ENCODE measurements at places on chromosomes 3 and 15. TPM values are rescaled to one million over a fixed set of nuclear protein-coding genes. Genes with fewer than 3 reads are reported as not detected.

DNA sequence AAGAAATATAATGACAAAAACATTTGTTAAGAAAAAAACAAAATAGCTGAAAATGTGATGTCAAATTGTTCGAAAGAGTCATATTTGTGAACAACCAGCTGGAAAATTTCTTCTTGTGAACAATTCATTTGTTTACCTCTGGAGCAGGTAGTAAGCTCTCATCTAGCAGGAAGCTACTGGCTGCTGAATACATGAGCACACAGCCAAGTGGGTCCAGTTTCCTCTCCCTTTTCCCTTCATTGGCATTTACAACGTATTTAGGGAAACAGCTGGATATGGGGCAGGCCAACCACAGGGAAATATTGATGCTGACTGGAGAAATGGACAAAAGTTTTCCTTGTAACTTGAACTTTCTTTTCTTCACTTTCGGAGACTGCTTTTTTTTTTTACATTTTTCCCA lies 1354.7 kb upstream of the EPHA6 start:
- no peak for DNase-seq

- no peak for DNase-seq
Measured at GRCh38 chr3:125142420-125142778, 70.1 kb downstream of the SLC12A8 start.

DNA sequence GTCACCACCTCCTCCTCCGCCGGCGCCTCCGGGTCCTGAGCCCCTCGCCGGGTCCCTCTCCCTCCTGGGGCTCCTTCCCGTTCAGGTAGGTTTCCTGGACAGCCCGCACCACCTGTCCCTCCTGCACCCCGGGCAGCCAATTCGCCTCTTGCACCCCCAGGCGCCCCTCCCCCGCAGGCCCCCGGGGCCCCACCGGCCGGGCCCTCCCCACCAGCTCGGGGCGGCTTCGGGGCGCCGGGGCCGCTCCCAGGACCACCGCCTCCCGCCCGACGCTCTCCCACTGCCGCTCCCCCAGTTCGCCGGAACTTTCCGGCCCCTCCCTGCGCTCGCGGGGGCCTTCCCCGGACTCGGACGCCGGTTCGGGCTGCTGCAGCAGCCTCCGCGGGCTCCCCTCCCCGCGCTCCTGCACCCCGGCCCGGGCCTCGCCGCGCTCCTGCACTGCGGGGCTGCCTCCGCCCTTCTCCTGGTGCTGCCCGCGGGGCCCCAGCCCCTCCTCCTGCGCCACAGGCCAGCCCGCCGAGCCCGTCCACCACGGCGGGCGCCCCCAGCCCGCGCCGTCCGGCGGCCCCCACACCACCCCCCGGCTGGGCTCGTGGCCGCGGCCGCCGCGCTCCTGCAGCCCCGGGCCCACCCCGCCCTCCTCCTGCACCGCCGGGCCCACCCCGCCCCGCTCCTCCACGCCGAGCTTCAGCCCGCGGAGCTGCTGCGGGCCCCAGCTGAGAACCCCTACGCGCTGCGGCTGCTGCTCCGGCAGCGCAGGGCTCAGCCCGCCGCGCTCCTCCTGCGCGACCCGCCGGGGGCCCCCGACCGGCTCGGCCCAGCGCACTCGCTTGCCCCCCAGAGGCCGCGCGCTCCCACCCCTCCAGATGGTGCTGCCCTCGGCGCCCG lies 587 bp upstream of the TNK2 start:
- no peak for DNase-seq

DNA sequence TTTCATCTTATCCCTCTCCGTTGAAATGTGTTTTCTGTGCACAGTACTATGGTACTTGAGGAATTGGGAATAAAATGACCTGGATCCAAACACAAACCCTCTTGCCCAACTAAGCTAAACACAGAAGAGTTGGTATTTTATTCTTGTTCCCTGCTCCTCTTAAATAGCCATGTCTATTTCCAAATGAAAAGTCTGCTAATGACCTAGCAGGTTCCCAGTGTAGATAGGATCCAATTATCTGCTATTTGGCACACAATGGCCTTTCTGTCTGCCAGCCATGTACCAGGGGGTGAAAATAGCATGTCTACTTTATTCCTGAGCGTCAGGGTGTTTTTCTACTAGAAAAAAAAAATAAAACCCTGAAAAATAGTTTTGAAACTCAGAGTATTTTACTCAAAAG lies 657.0 kb upstream of the NAALADL2 start:
- DNase-seq = no peak

DNA sequence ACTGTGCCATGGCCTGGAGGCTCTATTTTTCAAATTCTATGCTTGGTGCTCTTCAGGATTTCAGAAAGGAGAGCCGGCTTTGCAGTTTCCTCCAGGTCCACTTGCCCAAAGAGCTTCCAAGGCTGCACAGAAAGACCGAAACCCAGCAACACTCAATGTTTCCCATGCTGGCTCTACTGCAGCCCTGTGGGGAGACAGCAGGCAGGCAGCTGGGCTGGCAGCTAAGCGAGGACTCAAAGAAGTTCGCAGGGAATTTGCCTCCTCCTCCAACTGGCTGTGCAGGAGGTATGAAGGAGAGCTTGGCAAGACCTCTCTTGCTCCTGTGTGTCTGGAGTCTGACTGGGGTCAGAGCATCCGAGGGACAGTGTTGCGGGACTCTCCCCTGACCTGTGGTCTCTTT lies 17.4 kb upstream of the ITGA11 start:
- DNase-seq = no peak

DNA sequence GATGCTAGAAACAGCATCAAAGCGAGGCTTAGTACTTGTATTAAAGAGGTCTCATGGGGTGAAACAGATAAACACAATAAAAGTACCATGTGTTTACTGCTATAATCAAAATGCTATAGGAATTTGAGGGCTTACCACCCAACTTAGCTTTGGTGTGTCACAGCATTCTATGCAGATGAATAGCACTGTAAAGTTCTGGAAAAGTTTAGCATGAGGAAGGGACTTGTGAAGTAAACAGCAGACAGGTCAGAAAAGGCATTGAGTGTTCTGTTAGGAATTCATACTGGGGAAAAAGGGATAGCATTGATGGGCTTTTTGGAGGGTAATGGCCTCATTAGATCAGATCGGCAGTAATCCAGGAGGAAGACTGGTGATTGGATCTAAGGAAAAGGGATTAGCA lies 505.3 kb downstream of the NLGN1 start:
- DNase-seq = no peak

GRCh38 chr3:177777699-177778098 lies 580.4 kb upstream of the TBL1XR1 start:
- no peak for DNase-seq

DNA sequence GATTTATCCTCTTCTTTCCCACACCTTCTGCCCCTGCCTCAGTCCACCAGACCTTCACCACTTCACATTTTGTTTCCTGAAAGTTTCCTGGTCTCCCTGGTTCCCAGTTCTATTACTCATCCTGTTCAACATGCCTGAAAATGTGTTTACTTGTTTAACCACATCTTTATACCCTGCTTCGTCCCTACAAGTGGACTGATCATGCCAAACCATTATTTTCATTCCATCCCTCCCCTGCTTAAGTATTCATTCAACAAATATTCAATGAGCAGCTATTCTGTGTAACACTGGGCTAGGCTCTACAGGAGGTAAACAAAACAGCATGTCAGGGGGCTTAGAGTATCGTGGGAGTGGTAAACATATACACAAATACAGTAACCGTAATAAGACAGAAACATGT lies 5.5 kb downstream of the MYO5A start:
- DNase-seq = no peak

GRCh38 chr3:71497367-71497897 lies 86.1 kb downstream of the FOXP1 start:
- DNase-seq = no peak

DNA sequence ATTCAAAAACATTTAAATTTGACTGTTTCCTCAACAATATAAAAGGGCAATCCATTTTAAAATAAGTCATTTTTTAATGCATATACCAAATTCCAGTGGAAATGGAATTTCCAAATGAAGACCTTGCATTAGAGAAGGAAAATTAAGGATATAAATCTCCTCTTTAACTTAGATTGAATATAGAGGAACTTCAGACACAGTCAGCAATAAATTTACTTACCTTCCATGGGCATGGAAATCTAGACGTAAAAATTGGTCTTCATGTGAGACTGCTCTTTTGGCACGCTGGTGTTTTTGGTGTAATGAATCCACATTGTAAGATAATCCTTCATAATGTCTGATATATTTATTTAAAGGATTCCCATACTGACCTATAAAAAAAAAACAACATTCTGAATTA lies 32.1 kb downstream of the ADAM10 start:
- DNase-seq = no peak

GRCh38 chr3:126540342-126540849 lies 16.4 kb downstream of the CHST13 start:
- DNase-seq = no peak

The NLGN1 gene
- 51.8 TPM for total RNA-seq

The AADACL2 gene
- 0.48 TPM for total RNA-seq

The GCNT3 gene
- total RNA-seq = not detected

The ASB7 gene
- total RNA-seq = 16.5 TPM

The FGD5 gene
- 25.7 TPM for total RNA-seq

Data from urinary bladder (tissue), 4 donors.